ENCODE measurements at places on chromosomes 12 and 14.

- no peak for DNase-seq
Measured at GRCh38 chr12:29582146-29582545, 84.7 kb upstream of the OVCH1 start.

DNA sequence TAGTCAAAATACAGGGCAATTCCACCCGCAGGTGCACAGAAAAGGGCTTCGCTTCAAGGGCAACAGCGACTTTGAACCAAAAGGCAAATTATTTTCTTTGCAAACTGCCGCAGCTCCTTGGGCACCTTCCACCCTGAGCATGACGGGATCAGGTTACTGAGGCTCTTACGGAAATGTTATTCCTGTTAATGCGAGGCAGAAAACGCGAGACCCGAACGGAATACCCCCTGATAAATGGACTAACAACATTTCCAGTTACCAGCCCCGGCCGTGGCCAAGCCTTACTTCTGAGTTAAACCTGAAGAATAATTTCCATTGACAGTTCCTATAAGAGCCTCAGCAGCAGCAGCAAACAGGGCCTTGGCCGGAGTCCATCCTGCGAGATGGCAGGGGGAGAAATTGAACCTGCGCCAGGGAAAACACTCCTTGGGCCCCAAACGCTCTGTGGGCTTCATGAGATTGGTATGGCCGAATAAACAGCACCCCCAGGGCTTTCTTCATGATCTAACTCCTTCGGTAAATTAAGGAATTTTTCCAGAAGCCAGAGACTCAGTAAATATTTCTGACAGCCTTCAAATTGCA lies 70.0 kb upstream of the DICER1 start:
- no peak for DNase-seq

DNA sequence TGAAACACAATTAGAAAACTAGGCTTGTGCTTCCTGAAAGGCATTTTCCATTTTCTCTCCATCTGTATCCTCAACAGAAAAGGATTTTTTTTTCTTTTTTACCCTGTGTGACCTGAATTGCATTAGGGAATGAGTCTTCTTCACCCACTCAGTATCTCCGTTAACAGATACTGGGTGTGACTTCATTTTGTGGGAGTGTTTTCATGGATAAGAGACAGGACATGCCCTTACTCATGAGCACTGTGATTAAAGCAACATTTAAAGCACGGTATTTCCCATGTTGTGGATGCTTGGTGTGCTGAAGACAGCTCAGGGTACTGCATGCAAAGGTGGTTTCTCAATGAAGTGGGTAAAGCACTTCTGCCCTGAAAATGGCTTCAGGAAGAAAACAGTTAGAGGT lies 1397.3 kb upstream of the TMEM132C start:
- no peak for DNase-seq

- peak; percentile 28 for DNase-seq
Measured at GRCh38 chr14:60327447-60328331, 78.7 kb downstream of the PPM1A start.

DNA sequence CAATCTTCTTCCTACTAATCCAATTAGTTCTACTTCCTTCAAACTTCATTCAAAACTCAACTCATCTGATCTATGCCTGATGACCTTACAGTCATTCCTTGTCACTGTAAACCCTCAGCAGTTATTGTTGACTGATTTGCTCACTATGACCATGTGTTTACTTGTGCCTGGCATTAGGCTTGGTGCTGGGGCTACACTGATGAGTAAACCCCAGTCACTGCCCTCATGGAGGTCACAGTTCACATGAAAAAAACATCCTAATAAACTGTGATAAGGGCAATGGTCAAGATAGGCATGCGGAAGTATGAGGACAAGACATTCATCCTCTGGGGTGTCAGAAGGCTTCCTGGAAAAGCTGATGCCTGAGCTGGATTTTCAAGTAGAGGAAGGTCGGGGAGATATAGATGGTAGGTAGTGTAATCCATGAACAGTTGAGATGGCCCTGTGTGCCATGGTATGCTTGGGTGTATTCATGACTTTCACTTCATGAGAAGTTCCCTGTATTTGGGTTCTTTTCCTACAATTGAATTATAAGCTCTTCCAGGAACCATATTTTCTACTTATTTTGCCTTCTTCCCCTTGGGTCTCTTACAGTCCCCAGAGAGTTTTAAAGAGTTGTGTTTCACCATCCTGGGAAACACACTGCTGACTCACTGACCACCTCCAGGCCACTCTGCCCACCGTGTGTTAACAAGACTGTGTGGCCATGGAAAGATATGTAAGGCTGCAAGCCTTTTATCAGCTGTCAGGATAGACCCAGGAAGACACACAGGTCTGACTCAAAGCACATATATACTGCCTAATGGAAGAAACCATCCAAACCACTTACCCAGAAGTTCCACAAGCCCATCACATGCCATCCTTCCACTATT lies 38.7 kb upstream of the DUSP6 start:
- DNase-seq: no peak

DNA sequence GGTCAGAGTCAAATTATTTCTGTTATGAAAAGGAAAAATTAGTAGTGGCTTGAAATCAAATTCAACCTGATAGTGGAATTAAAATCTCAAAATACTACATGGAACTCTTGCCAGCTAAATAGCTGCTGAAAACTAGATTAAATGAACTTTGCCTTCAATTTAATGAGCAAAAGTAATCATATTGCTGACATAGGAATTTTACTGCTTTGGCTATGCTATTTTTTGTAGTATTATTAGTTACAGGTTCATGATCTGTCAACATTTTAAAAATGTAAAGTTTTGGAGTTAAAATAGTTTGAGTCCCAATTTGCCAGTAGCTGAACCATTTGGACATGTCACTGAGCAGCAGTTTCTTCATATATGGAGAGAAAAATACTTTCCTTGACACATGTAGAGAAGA lies 81.4 kb downstream of the RERGL start:
- DNase-seq: no peak

Measured in stimulated activated CD4-positive, alpha-beta T cell treated with anti-CD3 and anti-CD28 coated beads, Interleukin-2, amount 100 ng/mL, for 24 hours (primary cell).